ENCODE measurements at places on chromosomes 1 and 21.

DNA sequence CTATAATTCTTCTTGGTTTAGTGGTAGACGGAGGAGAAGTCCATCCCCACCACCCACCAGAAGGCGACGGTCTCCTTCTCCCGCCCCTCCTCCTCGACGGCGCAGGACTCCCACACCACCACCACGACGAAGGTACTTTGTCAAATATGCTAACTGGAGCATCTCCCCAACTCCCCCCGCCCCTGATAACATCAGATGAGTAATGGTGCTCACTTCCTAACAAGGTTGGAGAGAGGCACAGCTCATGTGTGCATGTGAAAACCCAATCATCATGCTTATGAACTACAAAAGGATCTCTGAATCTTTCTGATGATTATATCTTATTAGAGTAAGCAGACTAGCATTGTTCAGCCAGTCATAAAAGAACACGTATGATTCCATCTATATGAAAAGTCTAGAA is 23.7 kb downstream of the SRRM1 start:
- no peak for DNase-seq

DNA sequence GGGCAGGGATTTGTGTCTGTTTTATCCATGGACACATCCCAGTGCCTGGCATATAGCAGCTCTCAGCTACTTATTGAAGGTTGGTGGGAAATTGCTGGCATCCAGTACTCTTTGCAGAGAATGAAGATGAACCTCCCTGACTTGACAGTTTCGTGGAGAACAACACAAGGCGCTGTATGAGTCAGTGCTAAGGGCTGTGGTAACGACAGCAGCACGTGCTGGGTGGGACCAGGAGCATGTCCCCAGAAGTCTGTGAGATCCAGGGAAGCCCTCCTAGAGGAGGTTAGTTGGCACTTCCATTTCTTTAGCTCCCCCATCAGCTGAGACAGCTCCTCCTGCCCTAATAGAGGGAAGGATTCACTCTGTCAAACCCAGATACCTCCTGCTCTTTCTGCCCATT is 25.9 kb upstream of the IL19 start:
- DNase-seq, result no peak

DNA sequence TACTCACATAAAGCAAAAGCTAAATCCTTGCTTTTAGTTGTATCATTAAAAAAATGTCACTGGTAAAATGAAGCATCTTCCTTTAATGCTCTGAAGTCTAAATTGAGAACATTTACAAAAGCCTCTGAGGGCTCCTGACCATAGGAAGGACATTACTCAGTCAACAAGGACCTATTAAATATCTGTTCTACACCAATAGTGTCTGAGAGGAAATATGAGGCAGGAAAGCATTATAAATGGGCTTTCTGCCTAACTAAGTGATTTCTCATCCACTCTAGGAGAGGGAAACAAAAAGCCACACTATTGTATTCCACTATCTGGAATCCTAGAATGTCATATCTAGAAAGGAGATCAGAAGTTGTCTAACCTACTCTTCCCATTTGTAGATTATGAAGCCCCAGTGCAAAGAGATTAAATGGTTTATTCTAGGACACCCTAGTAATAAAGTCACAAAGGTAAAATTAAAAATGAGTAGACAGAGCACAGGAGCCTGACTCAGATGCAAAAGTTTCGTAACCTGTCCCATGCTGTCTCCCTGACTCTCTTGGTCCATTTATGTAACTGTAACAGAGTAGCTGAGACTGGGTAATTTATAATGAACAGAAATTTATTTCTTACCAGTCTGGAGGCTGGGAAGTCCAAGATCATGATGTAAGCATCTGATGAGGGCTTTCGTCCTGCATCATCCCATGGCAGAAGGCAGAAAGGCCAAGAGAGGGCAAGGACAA is 17.6 kb downstream of the RGS1 start:
- no peak for DNase-seq

DNA sequence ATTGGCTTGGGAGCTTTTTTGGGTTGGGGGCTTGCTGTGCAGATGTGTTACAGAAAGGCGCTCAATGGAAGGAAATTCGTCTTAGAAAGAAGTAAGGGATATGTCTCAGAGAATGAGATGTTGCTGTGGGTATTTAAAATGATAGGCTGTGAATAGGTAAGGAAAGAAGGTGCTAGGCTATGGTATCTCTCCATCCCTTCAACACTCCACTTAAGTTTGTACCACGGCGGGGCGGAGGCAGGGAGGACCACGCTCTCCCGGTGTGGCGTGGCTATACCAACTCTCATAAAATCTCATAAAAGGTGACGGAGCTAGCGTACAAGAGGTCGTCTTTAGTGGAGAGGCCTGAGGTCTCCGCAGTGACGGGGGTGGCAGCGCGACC is 305 bp upstream of the RPS6KC1 start:
- no peak for DNase-seq

GRCh38 chr1:111470596-111470995 is 3.2 kb upstream of the C1orf162 start:
- no peak for DNase-seq

GRCh38 chr1:160177667-160178066 is 12.7 kb upstream of the CASQ1 start:
- no peak for DNase-seq

- DNase-seq, result no peak
Observed at GRCh38 chr1:7703321-7704213, 67.5 kb upstream of the VAMP3 start.

GRCh38 chr1:243748706-243749283 is 101.2 kb downstream of the AKT3 start:
- peak; percentile 65 for DNase-seq

All from AG04450 (cell line).